Globus pallidus (tissue), 1 donor: ENCODE measurements at places on chromosomes 13 and 19.

DNA sequence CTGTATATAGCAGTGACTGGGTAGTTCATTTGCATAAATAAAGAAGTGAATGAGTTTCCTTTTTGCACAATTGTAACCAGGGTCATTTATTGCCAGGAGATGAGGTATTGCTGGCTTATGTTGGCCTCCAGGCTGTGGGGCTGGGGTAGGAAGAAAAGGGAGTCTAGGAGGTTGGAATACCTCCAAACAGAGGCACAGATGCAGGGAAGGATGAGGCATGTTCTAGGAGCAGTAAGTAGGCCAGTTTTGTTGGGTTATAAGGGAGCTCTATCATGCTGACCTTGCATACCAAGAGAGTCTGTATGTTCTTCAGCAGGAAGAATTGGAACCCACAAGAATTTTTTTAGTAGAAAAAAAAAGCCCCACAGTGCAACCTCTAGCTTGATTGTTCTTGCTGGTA is 17.2 kb upstream of the CYSLTR2 start:
- no peak for DNase-seq

- no peak for DNase-seq
Measured at GRCh38 chr13:37587236-37587635, 11.3 kb downstream of the POSTN start.

GRCh38 chr13:86846501-86846900 is 824.7 kb upstream of the SLITRK5 start:
- DNase-seq: no peak

GRCh38 chr13:22024381-22024994 is 353.6 kb downstream of the FGF9 start:
- DNase-seq: no peak

DNA sequence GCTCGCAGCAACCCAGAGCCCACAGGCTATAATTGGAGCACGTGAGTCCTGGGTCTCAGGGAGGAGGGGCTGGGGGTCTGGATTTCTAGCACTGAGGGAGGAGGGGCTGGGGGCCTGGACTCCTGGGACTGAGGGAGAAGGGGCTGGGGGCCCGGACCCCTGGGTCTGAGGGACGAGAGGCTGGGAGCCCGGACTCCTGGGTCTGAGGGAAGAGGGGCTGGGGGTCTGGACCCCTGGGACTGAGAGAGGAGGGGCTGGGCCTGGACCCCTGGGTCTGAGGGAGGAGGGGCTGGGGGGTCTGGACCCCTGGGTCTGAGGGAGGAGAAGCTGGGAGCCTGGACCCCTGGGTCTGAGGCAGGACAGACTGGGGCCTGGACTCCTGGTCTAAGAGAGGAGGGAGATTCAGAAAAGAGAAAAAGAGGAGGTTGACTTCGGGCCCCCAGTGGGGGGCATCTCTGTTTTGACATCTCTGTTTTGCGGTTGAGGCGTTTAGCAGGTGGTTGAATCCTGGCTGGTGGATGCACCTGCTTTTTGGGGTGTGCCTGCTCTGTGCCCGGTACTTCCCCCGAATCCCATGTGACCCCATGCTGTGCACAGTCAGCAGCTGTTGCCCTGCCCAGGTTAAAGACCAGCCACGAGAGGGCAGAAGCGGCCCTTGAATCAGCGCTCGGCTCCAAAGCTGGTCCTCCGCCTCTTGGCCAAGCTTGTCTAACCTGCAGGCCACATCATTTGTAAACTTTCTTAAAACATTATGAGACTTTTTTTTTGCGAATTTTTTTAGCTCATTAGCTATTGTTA is 10.5 kb downstream of the PVR start:
- no peak for DNase-seq
